ENCODE measurements at places on chromosomes 6 and 20. TPM values are rescaled to one million over a fixed set of nuclear protein-coding genes. Genes with fewer than 3 reads are reported as not detected.

Gene RTEL1
- polyA plus RNA-seq, result 11.3 TPM

- no peak for DNase-seq
Measured at GRCh38 chr6:150756173-150756572, 109.3 kb upstream of the MTHFD1L start.

DNA sequence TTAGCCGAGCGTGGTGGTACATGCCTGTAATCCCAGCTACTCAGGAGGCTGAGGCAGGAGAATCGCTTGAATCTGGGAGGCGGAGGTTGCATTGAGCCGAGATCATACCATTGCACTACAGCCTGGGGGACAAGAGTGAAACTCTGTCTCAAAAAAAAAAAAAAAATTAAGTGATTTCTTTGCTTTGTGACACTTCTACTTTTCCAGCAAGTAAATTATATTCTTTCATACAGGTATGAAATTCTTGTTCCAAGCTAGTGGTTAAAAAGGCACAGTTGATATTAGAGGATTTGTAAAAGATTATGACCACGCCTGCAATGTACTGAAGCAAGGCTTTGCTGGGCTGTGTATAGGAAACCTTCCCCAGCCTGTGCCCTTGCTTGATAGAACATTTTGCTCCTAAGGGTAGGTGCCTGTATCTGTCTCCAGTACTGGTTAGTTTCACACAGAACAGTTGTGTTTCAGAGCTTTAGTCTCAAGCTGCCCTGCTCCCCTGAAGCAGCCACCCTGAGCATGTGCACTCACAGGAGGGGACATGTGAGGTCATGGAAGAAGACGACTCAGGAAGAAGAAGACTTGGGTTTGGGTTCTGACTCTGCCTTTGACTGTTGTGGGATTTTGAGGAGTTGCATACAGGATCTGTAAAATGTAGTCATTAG lies 10.2 kb downstream of the PTPN1 start:
- DNase-seq, result no peak

- DNase-seq, result no peak
Measured at GRCh38 chr6:152207915-152208714, 400.6 kb downstream of the ESR1 start.

Gene CLIC1
- polyA plus RNA-seq, result 531 TPM

DNA sequence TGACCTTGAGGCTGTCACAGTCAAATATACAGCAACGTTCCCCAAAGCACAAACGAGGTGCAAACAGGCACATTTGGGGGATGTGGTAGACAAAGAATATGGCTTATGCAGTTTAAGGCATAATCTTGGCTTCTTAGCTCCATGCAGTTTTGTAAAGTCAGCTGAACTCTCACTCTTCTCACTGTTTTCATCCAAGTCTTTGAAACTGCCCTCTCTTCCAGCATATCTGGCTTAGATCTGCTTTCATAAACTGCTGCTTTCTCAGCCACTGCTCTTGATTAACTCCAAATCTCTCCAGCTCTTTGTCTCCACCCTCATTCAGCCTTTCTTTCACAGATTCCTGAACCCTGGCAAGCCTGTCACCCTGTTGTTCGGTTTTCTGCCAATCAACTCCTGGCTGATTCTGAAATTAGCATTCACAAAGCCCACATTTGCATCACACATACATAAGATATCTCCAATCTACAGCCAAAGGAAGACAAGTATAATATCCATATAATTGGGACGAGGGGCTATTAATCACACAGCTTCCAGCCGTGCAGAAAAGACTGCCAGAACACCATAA lies 301.1 kb upstream of the RNF217 start:
- DNase-seq, result no peak

Gene KIAA0408
- polyA plus RNA-seq, result 4.7 TPM

GRCh38 chr6:150658421-150658820 lies 58.7 kb downstream of the PLEKHG1 start:
- DNase-seq, result no peak

GRCh38 chr6:91141346-91141745 lies 554.5 kb upstream of the MAP3K7 start:
- DNase-seq, result no peak

Gene TEAD3
- polyA plus RNA-seq, result 22.8 TPM

DNA sequence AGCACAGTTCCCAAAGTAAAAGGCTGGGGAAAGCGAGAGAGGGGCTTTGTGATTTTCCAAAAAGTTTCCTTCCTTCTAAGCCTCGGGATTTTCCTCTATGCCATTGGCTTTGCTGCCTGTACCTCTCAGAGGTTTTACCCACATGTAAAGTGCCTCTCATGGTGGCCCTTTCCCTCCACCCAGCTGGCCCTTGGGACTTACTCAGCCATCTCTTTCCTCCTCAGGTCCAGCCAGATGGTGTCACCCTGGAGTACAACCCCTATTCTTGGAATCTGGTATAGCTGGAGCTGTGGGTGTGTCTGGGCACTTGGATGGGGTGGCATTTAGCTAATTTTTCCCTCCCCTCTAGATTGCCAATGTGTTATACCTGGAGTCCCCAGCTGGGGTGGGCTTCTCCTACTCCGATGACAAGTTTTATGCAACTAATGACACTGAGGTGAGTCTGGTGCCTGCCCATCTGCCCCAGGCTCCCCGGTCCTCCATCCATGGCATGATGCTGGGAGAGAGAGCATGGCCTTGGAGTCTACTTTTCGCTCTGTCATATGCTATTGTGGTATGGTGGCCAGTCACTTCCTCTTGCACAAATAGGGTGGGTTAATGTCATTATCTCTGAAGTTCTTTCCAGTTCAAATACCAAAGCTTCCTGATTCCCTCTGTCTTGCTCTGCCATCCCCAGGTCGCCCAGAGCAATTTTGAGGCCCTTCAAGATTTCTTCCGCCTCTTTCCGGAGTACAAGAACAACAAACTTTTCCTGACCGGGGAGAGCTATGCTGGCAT lies 1.1 kb downstream of the CTSA start:
- DNase-seq, result no peak

DNA sequence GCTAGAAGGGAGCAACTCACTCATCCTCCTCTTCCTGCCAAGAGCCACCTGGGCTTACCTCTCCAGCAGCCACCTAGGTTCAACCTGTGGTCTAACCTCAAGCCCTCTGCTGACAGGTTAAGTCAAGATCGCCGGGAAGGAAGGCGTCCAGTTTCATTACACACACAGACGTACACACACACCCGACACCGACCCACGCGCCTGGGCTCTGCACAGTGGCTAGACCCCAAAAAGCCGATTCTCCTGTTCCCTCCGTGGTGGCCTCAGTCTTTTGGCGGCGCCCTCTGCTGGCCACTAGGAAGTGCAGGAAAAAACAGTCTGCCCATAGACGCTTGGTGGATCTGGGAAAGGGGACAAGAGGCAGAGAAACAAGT lies 52.8 kb downstream of the MRPL14 start:
- peak; percentile 61 for DNase-seq
